ENCODE measurements at places on chromosomes 7 and 10.

DNA sequence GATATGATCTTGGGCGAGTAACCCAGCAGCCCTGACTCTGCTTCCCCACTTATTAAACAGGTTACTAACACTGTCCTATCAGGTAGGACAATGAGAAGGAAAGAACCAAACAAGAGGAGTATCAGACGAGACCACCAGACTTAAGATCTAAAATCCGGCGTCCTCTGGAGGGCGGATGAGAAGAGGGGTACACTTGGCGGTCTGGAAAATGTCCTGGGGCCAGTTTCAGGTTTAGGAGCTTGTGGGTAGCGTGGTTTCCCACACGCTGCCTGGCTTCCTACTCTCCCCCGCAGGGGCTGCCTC lies 635 bp downstream of the ZNF32 start:
- DNase-seq, result no peak

DNA sequence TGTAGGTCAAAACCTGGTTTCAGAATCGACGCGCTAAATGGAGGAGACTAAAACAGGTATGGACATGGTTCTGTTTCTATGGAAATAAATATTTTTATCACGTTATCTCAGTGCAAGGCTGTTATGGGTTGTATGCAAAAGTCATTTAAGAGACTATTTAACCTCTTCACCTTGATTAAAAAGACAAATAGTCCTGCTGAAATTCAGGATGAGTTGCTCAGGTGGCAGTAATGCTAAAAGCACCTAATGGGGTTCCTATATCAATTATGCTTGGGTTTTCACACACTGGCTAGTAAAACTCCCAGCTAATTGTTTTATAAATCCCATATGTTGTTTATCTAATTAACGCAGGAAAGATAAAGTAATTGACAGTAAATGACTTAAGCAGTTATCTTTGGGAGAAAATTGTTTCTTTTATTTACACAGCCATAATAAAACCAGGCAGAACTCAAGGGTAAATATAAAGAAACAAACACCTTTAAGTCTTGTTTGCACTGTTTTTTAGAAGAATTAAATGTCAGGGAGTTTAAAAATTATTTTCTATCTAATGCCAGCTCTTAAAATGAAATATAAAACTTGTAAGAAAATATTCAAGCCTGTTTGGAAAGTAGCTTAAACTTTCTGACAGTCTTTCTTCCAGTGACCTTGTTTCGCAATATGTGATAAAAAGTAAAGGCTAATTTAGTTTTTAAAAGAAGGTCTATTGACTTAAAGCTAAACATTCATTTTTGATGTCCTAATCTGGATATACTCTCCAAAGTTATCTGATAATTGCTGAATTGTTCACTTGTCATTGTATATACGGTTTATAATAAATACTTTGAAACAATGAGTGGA lies 3.2 kb downstream of the HHEX start:
- DNase-seq, result no peak

GRCh38 chr10:33421789-33422462 lies 87.5 kb upstream of the NRP1 start:
- no peak for DNase-seq

- DNase-seq, result peak; percentile 31
Observed at GRCh38 chr7:44305564-44306507, 19.6 kb downstream of the CAMK2B start.

DNA sequence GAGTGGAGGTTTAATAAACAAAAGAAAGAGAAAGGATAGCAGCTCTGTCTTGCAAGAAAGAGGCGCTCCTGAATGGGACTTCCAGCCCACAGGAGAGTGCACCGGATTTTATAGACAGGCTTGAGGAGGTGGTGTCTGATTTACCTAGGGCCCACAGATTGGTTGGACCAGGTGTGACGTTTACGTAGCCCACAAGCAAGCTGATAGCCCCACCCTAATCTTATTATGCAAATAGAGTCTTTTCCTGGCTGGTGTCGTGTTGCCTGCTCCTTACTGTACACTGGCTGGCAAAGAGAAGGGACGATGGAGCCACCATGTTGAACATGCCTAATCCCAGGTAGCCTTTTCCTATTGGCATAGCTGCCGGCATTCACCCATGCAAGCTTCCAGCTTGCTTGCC lies 319.7 kb upstream of the POM121L12 start:
- no peak for DNase-seq

DNA sequence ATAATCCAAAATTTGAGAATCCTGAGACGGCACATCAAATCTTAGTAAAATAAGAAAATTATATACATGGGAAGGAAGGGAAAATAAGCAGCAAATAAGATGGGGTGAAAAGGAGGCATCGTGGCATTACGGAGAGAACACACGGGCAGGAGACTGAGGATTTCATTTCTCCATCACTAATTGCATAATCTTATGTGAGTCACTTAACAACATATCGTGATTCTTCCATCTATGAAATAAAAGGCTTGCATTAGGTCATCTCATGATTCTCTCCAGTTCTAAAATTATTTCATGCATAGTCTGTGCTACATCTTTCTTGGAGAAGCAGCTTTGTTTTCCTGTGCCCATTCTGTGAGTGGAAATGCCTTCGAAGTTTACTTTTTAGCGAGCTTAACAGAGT lies 288.7 kb downstream of the LRMDA start:
- DNase-seq, result no peak

- no peak for DNase-seq
Observed at GRCh38 chr10:110664483-110665420, 20.6 kb downstream of the RBM20 start.

GRCh38 chr7:137669706-137670105 lies 177.1 kb downstream of the DGKI start:
- no peak for DNase-seq

- no peak for DNase-seq
Observed at GRCh38 chr7:124071843-124072242, 39.0 kb upstream of the TMEM229A start.

DNA sequence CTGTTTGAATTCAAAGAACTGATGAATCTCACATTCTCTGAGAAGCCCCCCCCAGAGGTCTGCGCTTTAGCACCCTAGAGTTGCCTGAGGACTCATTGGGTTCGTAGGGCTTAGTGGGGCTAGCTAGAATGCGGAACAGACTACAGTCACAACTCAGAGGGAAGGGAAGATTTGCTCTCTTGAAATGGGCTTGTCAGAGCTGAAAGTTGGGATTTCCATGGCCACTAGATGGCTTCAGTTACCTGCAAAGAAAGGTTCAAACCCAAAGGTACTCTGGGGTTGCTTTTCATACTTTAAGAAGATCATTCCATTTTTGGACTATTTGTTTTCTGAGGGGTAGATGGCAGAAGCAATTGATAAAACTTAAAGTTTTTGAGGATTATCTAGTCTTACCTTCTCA lies 205.0 kb downstream of the BBS9 start:
- peak; percentile 9 for DNase-seq

- no peak for DNase-seq
Observed at GRCh38 chr10:87750817-87751216, 67.2 kb downstream of the ATAD1 start.

DNA sequence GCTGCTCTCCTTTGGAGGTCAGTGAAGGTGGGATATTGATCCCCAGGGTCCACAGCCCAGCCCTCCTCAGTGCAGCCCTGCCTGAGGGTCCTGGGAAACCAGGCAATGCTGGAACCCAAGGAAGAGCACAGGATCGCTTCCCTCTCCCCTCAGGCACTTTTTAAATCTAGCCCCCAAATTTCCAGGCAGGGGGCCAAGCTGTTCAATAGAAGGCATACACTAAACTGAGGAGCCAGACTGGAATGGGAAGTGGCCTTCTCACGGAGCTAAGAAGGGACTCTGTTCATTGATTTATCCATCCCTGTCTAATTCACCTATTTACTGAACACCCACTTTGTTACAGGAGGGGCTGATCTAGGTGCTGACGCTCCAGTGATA lies 60.3 kb downstream of the GLI3 start:
- no peak for DNase-seq

DNA sequence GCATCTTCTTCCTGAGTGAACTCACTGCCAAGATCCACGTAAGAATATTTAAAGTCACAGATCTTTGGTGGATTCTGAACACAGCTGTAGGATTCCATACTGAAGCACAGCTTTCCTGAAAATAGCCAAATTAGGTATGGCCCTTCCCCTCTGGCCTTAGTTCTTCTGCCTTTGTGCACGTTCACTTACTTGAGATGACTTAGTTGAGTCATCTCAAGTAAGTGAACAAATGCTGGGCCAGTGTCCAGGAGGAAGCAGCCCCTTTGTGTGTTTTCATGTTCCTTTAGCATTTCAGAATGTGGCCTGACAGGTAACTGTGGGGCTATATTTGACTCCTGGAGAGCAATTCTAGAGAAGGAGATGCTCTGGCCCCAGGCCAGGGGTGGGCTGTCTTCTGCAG lies 51.5 kb downstream of the CCNY start:
- no peak for DNase-seq

DNA sequence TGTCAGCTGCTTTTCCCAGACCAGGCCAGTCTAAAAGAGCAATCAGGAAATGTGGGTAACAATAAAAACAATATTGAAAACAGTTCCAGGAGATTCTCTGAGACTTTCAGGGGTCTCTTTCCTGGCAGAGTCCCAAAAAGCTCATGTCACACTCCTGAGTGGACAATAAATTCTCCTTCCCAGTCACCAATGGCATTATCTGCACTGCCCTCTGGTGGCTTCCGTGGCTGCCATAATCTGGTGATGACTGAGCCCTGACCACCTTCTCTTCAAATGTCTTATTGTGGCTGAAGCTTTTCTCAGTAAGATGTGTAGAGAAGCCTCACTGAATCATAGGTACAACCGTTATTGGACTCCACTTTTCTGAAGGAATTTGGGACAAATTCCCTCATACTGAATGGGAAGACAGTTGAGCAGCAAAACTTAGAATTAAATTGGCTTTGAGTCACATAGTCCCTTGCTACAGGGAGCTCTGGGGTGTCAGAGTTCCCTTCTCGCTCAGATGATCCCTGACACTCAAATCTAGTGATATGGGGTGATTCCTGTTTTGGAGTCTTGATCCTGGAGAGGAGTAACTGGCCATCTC lies 24.4 kb upstream of the ASAH2 start:
- peak; percentile 28 for DNase-seq

- DNase-seq, result no peak
Observed at GRCh38 chr10:20115894-20116293, 299.7 kb downstream of the PLXDC2 start.

DNA sequence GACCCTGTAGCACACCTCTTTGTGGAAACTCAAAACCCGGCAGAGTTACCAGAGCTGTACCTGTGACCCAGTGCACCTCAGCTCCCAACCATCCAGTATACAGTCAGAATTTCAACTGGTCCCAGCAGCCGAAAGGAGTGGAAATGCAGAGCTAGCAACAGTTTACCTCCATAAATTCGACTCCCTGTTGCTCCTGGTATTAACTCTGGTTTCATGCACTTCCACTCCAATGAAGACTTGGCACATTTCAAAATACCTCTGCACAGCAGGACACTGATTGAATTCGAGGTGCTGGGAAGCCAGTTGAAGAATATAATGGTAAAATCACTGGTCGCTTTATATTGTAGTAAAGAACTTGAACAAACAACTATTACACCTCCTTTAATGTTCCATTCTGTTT lies 17.9 kb upstream of the TIAL1 start:
- no peak for DNase-seq

GRCh38 chr10:110495731-110496552 lies 1.8 kb upstream of the DUSP5 start:
- peak; percentile 53 for DNase-seq
